ENCODE measurements at places on chromosomes 3 and 15.

- no peak overlapping the region for H3K4me3 ChIP-seq
- H3K27ac ChIP-seq = no peak overlapping the region
- H3K4me1 ChIP-seq = no peaks in the 10 kb centered on the region
- no peak for DNase-seq
- no peaks in the 10 kb centered on the region for H3K27me3 ChIP-seq
Measured at GRCh38 chr3:3817865-3818264, 18.6 kb downstream of the LRRN1 start.

GRCh38 chr3:40307176-40307575, 2.3 kb upstream of the EIF1B start:
- peaks cover 5% of the 10 kb centered on the region for H3K4me1 ChIP-seq
- no peak overlapping the region for H3K27ac ChIP-seq
- no peaks in the 10 kb centered on the region for H3K27me3 ChIP-seq
- DNase-seq = no peak

DNA sequence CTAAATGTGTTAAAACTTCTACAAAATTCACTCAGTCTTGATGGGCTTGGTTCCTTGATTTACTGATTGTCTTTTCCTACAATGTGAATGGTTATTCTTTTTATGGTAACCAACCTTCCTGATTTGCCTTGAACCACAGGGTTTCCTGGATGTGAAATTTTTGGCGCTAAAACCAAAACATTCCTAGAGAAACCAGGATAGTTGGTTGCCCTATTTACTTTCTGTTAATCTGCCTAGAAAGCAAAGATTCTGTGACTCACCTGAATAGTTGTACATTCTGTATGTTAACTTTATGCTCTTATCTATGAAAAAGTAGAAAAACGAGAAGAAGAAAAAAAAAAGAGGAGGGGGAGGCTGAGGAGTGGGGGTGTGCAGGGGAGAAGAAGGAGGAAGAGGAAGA, 23.2 kb upstream of the RBP2 start:
- H3K27me3 ChIP-seq = no peaks in the 10 kb centered on the region
- no peak overlapping the region for H3K4me3 ChIP-seq
- H3K36me3 ChIP-seq = no peaks in the 10 kb centered on the region
- no peak overlapping the region for H3K27ac ChIP-seq

GRCh38 chr3:182023843-182024242, 312.1 kb downstream of the SOX2 start:
- no peak for DNase-seq
- H3K27ac ChIP-seq = no peak overlapping the region
- no peak overlapping the region for H3K4me3 ChIP-seq
- no peaks in the 10 kb centered on the region for H3K4me1 ChIP-seq
- no peaks in the 10 kb centered on the region for H3K27me3 ChIP-seq
- H3K36me3 ChIP-seq = no peaks in the 10 kb centered on the region

- H3K4me1 ChIP-seq = no peaks in the 10 kb centered on the region
- no peaks in the 10 kb centered on the region for H3K36me3 ChIP-seq
- no peak overlapping the region for H3K4me3 ChIP-seq
- H3K27me3 ChIP-seq = no peaks in the 10 kb centered on the region
- no peak overlapping the region for H3K27ac ChIP-seq
Measured at GRCh38 chr3:31364711-31365110, 168.0 kb upstream of the STT3B start.

GRCh38 chr15:30991255-30992235, at the start of gene MTMR10:
Gene MTMR10, minus strand, starts transcription at chr15:30991628. Its CDS starts 122 bp downstream, at chr15:30991506.
- H3K27me3 ChIP-seq = no peaks in the 10 kb centered on the region
